ENCODE measurements at places on chromosomes 2 and 18.

GRCh38 chr2:20584399-20585358, 66.2 kb downstream of the HS1BP3 start:
- no peak for DNase-seq

DNA sequence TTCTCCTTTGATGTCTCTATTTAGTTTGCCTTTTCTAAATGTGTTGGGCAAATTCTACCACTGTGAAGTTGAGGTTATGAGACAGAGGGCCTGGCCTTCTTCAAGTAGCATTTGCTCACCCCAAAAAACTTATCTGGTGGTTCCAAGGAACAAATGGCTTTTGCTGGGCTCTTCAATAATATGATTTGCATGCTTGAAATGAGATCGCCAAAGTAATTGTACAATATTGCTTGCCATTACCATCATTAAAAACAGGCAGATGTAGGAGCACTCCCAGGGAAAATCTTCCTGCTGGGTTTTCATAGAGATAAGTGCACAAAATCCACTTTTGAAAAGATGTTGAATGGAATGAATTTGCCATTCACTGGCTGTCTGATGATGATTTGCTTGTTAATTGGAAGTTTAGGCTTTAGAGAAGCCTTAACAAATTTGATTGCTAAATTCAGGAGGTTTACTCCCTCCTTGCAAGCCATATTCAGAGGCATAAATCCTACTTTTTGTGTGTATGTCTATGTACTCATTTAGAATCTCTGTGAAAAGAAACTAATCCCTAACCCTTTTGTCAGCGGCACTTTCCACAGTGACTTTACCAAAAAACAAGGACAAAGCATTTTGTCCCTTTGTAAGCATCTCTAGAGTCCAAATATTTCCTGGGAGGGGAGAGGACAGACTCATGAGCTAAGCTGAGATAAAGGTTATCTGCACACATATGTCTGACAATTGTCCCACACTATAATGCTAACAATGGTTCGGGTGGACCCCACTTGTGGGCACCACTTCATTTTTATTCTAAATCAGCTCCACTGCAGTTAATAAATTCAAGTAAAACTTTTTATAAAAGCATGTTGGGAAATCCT, 240.8 kb upstream of the PIK3C3 start:
- no peak for DNase-seq

GRCh38 chr2:161134547-161135518, 25.4 kb upstream of the TANK start:
- no peak for DNase-seq

DNA sequence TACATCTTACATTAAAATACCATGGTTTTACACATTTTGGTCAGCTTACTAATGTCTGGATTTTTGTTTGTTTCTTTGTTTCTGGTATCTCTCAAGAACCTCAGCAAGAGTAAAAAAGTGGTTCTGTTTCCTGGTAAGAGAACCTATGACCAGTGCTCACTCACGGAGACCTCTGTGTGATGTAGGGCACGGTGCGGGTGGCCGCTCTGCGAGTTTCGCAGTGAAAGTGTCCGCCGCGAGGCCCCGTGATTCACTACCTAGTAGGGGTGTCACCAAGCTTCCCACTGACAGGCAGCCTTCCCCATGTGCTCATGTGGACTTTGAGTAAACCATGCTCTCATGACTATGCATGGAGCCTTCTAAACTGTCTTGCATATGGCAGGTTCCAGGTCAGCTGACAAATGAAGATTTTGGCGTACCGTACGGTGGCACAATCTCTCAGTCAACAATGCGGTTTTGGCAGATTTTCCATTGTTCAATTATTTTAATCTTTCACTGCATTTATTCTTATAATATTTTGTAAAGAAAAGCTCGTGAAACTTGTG, 137.3 kb downstream of the DCDC2C start:
- no peak for DNase-seq

DNA sequence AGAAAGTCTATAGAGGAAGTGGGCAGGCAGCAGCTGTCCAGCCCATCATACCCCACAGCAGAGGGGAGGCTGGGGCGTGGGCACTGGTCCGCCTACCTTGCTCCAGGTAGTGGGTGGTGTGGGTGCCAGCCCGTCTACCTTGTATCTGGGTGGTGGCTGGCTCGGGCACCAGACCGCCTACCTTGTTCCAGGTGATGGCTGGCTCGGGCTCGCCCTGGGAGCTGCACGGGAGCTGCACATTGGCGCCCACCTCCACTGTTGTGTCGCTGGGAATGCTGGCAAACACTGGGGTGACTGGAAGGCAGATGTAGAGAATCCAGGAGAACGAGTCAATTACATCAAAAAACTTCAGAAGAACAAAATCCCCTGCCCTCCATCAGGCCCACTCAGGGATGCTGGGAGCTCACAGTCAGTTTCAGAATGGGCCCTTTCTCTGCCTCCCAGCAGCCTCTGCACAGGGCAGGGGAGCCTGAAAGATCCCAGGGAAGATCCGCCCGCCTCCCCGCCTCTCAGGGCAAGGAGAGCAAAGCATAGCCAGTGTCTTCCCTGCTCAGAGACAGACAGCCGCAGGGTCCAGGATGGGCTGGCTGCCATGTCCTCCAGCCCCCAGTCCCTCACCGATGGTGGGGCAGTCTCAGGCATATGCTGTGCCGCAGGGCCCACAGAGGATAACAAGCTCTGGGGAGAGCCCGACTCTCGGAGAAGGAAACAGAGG, 82.3 kb downstream of the PXDN start:
- no peak for DNase-seq

GRCh38 chr2:42787788-42788477, 4.5 kb downstream of the HAAO start:
- no peak for DNase-seq

GRCh38 chr2:46669996-46670793, 190.8 kb downstream of the TMEM247 start:
- no peak for DNase-seq

DNA sequence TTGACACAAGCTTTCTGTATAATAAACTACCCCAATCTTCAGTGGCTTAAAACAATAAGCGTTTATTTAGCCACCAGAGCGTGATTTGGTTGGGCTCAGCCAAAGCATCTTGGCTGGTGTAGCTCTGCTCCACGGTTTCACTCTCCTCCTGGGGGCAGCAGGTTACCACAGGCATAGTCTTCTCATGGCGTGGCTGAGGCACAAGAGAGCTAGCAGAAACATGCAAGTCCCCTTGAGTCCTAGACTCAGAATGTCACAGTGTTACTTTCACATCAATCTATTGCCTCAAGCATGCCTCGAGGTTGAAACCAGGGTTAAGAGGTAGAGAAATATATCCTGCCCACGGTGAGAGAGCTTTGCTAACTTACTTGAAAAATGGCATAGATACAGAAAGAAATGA, 19.9 kb upstream of the SLC9A2 start:
- no peak for DNase-seq

GRCh38 chr2:10535703-10536102, 87.6 kb upstream of the ODC1 start:
- DNase-seq, result no peak

DNA sequence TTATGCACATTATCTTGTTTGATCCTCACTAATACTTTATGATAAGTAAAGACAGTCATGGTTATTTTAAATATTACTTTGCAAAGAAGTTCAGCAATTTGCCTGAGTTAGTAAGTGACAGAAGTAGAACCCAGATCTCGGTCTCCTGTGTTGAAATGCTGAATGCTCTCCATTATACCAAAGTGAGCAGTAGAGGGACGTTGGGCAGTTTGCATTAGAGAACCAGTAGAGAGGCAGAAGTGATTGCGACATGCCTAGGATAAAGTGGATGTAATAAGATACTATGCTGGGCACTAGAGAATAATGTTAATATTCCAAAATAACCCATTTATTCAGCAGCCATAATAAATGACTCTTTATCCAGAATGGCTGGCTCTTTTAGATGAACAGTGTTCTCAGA, 201.0 kb downstream of the PMAIP1 start:
- DNase-seq, result no peak

GRCh38 chr2:190441564-190441963, 33.4 kb downstream of the MFSD6 start:
- DNase-seq, result no peak

GRCh38 chr2:188609321-188610049, 317.8 kb downstream of the GULP1 start:
- DNase-seq, result no peak

GRCh38 chr2:96116879-96117533, 635 bp upstream of the ADRA2B start:
- DNase-seq, result peak; percentile 44

- DNase-seq, result no peak
These were observed 54.3 kb upstream of the RMDN2 start for GRCh38 chr2:37870829-37871228.

- no peak for DNase-seq
These were observed 38.7 kb downstream of the MCFD2 start for GRCh38 chr2:46876741-46877384.

GRCh38 chr18:76892832-76893231, 70.5 kb downstream of the ZNF236 start:
- no peak for DNase-seq

DNA sequence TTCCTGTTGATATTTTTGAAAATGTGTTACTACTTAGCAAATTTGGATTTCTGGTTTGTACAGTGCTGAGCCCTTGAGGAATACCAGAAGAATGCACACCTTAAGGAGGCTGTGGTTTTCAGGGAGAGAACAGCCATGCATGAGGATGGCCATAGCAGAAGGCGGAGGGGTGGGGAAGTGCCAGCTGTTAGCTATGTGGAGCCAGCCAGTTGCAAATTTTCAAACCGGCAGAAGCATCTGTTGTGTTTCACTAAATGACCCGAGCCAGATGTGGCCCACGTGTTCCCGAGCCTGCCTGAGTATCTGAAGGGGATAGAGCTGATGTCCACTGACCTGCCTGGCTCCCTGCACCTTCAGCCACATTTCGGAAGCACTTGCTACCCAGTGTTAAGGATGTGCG, 16.4 kb upstream of the RBM44 start:
- DNase-seq, result no peak

GRCh38 chr2:178413472-178414265, 37.3 kb downstream of the PRKRA start:
- peak; percentile 78 for DNase-seq

DNA sequence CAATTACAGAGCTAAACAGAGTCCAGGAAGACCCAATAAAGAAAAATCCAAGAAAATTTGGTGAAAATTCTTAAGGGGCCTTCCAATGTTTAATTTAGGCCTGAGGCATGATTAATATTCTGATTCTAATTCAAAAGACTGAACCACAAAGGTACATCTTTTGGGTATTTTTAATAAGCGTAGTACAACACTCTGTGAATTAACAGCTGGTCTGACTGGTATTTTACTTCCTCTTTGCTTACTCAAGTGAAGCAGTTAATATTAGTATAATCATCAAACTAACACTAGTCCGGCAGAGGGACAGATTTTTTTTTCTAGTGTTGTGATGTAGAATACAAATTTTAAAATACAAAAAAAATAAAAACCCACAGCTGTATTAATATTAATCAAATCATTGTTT, 652.9 kb downstream of the NR4A2 start:
- no peak for DNase-seq

DNA sequence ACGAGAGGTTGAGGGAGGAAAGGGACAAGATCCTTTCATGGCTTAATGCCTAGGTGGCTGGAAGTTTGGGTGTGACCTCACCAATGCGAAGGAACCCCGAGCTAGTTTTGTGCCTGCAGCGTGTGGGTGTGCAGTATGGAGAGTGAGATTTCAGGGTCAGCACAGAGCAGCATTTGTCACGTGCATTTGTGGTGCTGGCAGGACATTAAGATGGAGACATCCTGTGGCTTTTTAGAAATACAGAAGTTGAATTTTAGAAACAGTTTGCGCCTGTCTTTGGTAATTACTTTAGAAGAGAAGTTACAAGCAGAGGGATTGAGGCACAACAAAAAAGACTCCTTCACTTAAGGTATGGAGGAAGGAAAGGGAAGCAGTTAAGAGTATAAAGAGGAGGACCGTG, 258.2 kb upstream of the THUMPD2 start:
- no peak for DNase-seq

DNA sequence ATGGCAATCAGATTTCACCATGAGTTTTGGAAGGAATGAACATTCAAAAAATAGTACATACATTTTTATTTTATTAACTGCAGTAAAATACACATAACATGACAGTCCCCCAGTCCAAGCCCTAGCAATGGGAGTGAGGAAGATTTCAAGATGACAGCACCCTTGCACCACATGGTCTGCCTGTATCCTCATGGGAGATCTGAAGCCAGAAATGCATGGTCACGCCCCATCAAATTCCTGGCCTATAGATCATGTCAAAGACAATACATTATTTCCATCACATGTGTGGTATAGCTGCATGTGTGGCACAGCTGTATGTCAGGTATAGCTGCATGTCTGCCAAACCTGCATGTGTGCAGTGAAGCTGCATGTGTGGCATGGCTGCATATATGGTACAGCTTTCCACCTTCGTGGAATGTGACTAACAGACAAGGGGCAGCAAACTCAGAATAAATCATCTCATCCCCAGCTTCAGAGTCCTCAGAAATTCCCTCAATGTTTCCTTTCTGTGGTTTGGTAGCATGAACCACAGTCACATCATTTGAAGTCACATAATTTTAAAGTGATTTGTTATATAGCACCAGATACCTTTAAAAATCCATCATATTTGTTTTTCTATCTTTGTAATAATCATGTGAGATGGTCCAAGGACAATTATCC, 518.2 kb upstream of the SOX11 start:
- DNase-seq, result no peak

- peak; percentile 27 for DNase-seq
These were observed 44.5 kb downstream of the TMEM182 start for GRCh38 chr2:102806250-102806837.

DNA sequence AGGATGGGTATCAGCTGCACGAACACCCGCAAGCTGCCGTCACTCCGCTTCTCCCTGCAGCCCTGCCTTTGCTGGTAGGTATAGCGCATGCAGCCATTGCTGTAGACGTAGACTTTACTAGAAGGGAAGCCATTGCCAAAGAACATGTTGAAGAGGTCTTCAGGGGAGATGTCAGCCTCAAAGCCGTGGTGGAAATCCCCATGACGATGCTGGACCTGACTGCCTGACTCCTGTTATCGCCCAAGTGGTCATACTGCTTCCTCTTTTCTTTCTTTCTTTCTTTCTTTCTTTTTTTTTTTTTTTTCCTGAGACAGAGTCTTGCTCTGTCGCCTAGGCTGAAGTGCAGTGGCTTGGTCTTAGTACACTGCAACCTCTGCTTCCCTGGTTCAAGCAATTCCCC, 68.7 kb upstream of the SPRED2 start:
- no peak for DNase-seq

GRCh38 chr2:130756874-130757668, 1.7 kb downstream of the AMER3 start:
- no peak for DNase-seq

DNA sequence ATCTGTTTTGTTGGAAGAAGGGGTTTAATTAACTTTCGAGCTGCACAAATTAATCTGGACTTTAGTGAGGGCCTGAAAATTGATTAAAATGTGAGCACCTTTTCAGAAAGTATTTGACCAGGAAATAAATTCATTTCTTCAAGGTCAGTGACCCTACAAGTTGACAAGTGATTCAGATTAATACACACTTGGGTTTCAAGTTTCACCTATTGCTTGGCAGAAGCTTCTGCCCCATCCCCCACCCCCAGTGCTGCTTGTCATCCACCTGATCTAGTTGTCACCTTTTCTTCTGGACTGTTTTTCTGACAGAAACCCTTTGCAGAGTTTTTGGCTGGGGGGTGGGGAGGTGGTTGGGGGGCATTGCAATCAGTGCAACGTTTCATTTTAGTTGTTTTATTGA, 46.2 kb downstream of the RPRM start:
- no peak for DNase-seq

Measured in stimulated activated CD4-positive, alpha-beta T cell treated with anti-CD3 and anti-CD28 coated beads, Interleukin-1b, Interleukin-23, amount 100 ng/mL, for 48 hours (primary cell).